Activated T-cell treated with anti-CD3 and anti-CD28 coated beads, Interleukin-2, amount 50 U/mL, for 1 hour (primary cell): ENCODE measurements at places on chromosomes 2 and 18.

DNA sequence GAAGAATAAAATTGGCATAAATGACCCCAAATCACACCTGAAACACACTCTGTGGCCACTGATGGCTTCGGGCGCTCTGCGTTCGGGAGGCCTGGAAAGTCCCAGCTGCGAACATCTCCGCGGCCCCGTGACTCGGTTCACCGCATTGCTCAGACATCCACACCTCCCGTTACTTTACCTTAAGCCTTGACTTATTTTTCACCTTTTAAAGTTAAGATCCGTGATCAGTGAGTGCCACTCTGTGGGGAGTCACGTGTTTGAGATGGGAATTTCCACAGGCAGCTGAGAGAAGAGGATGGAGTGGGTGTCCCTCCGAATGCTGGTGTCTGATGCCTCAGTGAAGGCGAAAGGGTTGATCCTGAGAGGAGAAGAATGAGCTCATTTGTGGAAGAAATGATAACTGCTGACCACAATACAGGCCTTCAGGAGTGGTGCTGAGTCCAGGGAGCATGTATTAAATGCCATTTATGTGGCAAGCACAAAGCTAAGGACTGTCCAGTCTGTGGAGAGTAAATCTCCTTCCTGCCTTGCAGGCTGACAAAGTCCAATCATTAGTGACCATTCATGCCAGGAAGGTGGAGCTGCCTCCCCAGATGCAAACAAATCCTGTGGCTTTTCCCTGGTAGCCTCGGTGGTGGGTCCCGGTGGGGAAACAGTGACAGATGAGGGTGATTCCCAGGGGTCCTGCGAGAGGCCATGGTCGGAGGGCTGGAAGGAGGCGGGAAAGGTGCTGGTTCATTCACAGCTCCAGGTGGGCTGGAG lies 168.8 kb downstream of the RTP5 start:
- DNase-seq, result no peak

GRCh38 chr18:70024829-70025228 lies 77.2 kb upstream of the CD226 start:
- no peak for DNase-seq

- DNase-seq, result no peak
These were observed 356.6 kb downstream of the FBXO15 start for GRCh38 chr18:73791081-73791480.

DNA sequence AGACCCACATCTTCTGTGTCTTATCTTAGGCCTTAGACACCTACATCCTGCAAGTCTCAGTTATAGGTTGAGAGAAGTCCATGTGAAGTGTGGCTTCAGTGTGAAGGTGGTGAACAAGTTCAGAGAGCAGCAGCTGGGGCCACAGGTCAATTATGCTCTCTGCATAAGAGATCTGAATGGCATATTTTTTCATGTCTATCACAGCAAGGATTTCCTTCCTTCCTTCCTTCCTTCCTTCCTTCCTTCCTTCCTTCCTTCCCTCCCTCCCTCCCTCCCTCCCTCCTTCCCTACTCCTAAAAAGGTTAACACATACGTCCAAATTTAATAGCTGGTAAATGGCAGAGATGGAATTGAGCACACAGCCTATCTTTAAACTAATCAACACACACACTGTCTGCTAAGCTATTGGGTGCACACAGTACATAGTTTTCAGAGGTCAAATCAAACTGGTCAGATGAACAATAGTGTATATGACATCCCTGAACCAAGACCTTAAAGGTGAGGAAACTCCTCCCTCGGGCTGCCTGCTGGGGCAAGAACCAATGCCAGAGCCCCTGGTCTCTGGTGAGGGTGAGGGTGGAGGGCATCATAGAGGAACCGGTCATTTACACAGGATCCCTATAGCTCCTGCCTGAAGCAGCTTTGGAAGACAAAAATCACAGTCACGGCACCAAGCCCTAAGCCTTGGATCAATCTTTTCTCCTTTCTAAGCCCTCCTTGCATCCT lies 240.9 kb downstream of the ICOS start:
- DNase-seq, result no peak

DNA sequence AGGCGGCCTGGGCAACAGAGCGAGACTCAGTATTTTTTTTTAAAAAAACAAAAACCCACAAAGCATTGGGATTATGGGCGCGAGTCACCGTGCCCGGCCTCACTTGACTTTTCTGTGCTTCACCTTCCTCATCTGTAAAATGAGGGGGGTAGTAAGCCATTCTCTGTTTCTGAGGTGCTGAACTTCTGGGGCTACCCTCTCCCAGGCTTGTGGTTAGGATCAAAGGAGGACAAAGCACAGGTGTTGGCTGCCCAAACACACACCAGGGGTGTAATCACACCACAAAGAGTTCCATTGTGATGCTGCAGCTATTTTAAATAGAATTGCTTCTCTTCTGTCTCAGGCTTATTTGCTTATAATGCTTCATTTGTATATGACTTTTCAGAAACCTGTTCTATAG lies 35.8 kb upstream of the INHBB start:
- DNase-seq, result no peak

DNA sequence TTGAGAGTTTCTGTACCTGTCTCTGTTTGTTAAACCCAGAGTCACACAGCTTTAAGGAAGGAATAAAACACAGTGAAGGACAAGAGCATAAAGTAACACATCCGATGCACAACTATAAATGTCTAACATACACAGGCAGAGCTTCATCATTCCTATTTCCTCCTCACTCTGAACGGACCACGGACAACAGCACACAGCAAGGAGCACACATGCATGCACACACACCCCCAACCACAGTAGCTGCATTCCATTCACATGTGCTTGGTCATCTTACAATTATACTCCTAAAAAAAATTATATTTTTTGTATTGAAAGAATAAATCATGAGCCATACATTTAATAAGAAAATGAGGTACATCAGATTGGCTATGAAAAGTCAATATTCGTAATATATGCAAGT lies 58.3 kb downstream of the ID2 start:
- DNase-seq, result no peak

DNA sequence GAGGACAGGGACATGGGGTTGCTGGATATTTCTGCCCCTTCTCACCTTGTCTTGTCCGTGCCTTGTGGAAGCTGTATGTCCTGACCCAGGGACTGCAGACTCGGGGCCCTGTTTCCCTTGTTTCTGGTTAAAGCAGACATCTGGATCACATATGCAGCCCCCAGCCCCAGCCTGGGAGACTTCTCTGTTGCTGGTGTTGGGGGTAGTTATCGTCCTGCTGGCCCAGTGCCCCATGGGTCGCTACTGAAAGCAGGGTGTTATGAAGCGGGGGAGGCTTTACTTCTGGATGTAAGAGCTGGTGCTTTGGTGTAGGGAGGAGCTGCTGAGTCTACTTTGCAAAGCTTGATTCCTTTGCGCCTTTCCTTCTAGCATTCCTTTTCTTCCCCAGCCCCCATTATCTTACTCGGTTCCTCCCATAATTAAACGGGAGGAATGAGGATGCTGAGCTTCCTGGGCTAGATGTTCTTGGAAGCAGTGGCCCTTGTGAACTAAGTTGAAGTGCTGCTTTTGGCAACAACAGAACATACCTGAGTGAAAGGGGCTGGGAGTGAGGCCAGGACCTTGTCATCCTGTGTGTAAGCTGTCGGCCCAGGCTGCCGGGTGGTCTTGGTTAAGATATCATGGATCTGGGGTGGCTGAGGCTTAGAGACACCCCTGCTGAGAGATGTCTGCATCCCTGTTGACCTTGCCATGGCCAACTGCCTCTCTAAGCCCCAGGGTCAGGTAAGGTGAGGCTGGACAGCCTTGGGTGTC lies 3.4 kb downstream of the TET3 start:
- DNase-seq, result no peak

GRCh38 chr2:16613539-16614011 lies 52.1 kb downstream of the CYRIA start:
- no peak for DNase-seq

- no peak for DNase-seq
These were observed 89.1 kb downstream of the ABCA12 start for GRCh38 chr2:215049341-215049740.

DNA sequence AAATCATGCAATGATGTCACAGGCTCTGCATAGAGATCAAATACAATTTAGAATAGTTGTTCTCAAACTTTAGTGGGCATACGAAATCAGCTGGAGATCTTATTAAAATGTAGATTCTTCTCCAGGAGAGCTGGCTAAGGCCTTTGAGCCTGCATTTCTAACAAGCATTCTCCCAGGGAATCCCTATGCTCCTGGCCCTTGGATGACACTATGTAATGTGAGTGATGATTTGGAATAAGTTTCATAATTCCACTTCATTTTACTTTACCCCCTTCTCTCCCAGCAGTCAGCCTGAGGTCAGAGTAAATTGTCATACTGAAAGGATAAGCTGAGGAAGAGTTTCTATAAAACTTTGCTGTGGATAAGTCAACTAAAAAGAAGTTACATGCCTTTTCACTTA lies 189.1 kb downstream of the UBE2E3 start:
- no peak for DNase-seq

DNA sequence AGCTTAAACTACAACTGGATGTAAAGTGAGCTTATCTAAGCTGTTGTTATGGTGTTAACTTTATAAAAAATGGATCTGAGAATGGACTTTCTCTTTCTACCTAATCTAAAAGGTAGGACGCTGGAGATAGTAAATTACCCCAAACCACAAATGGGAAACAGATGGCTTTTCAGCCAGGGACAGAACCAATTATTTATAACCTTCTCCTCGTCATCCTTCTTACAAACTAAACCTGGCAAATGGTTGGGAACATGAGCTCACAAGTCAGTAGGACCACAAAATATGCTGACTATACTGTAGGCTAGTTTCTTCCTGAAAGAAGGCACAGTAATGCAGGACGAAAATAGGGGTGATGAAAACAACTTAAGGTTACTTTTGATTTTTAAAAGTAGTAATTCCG lies 32.7 kb upstream of the ZDBF2 start:
- DNase-seq, result no peak

- no peak for DNase-seq
These were observed 359.5 kb downstream of the RND3 start for GRCh38 chr2:150127995-150128394.
